Thoracic aorta (tissue), 2 donors: ENCODE measurements at places on chromosomes 7 and 10.

GRCh38 chr7:11524476-11525397 lies 307.3 kb downstream of the THSD7A start:
- DNase-seq = no peak

DNA sequence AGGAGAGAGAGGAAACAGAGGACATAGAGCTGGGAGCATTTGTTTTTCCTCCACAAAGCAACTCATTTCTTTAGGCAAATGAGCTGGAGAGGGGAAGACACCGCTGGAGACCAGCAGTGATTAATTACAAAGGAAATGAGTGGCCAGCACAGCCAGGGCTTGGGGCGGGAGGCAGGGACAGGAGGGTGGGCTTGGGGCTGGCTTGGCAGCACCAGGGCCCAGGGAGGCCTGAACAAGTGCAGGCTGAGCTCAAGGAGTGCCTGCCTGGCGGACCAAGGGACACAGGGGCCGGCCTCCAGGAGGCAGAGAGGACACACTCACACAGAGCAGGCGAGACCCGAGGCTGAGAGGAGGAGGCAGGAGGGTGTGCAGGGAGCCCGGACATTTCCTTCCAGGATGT lies 149.0 kb upstream of the UNC5B start:
- no peak for DNase-seq

DNA sequence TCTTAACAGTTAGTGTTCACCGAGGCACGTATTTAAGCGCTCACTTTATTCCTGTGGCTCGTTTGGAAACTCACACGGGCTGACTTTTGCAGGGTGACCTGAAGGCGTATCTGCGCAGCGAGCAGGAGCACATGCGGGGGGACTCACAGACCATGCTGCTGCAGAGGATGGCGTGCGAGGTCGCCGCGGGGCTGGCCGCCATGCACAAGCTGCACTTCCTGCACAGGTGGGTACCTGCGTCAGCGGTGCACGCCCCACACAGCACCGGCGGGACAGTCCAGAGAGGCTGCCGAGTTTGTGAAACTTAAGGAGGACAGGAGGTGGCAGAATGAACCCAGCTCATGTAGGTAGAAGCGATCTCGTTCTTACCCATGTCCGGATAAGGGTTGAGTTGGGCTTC lies 39.8 kb upstream of the BHLHA15 start:
- no peak for DNase-seq

- DNase-seq = no peak
Observed at GRCh38 chr10:30935078-30935477, 96.6 kb downstream of the ZNF438 start.

DNA sequence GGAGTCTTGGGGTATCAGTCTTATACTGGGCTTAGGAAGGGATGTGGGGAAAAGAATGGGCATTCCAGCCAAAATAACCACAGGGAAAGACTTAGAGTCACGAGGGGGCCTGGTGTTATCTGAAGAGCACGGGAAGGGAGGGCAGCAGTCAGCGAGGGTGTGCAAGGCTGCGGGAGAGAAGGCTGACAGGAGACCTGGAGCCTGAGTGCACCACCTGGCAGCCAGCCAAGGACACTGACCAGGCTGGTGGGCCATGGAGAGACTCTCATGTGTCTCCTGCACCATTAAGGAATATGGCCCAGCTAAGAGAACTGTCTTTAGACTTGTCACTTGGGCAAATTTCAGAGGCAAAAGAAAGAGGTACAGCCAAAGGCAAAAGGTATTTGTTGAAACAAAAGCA lies 69.6 kb downstream of the PKD1L1 start:
- no peak for DNase-seq

GRCh38 chr7:118918556-118918955 lies 694.1 kb downstream of the ANKRD7 start:
- DNase-seq = no peak

DNA sequence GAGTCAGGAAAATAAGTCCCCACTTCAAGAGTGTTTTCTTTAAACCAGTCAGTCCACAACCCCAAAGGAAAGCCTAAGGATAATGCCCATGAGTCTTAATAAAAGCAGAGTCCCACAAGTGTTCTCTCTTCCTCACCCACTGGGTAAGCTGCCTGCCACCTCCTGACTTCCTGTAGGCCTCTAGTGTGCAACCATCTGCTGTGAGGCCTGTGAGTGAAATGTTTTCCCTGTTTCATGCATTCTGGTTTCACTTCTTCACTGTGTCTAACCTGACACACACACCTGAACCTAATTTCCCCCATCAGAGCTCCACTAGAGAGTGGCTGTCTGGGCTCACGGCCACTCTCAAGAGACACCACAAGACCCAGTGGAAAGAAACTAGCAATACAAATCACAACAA lies 38.9 kb upstream of the GDF10 start:
- DNase-seq = no peak

DNA sequence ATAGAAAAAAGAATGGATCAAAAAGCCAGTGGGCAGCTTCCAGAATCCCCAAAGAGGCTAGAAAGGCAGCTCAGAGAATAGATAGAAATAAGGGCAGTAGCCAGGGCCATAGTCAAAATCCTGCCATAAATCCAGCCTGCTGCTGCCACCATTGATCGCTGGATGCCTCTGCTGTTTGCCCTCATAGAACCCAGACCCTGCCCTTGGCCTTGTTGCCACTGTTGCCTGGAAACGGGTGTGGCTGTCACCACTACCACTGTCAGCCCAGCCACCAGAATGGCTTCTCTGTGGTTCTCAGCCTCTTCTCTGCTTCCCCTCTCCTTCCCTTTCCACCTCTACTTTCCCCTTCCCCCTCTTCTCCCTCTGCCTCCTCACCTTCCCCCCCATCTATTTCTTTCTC lies 57.8 kb downstream of the HHEX start:
- no peak for DNase-seq

DNA sequence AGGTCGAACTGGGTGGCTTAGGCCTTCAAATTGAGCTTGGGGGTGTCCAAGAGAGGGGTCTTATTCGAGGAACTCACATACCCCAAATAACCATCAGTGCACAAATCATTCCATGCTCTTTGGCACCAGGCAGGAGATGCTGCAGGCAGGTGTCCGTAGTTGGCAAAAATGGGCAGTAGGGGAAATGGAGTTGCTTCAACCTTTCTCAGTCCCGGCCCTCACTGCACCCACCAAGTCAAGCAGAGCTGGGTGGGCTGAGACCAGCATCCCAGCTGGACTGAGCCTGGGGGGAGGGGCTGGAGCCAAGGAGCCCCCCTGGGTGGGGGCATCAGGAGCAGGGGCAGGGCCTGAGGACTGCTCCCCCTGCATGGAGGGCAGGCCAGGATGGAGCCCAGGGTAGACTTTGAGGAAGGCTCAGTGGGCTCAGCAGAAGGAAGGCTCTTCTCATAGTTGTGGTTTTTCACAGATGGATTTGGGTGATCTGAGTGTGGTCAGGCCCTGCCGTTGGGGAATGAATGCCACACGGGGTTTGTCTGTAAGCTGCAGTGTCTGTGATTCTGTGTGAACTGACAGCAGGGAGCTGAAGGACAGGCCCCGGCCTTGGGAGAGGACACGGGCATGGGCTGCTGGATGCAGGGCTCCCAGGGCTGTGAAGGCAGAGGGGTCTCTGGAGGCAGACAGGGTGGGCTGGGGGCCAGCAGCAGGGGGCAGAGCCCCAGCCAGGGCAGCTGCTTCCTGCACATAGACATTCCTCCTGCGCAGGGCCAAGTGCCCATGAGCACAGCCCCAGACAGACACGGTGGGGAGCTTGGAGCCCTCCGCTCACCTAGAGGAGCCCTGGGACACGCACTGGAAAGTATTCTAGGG lies 144.5 kb downstream of the ADCY1 start:
- DNase-seq = no peak

DNA sequence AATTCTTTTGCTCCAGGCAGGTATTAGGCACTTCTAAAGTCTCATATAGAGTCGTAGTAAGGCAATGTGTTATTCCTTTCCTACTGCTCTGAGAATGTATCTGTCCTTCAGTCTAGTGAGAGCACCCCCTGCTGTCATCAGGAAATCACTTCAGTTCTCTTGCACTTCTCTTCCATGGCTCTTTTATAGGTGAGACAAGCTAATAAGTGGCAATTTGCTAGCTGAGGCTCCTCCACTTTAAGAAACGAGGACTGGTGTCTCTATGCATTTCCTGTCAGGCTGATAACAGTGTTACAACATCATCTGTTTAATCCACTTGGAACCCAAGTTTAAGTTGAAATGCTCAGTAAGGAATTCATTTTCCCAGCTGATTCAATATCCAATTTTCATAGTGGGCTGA lies 350.6 kb downstream of the TFEC start:
- no peak for DNase-seq

- no peak for DNase-seq
Observed at GRCh38 chr7:115132096-115132495, 210.2 kb downstream of the MDFIC start.

- no peak for DNase-seq
Observed at GRCh38 chr7:158957921-158958491, 101.6 kb downstream of the DYNC2I1 start.

GRCh38 chr10:2202401-2202800 lies 465.1 kb upstream of the ADARB2 start:
- no peak for DNase-seq

- no peak for DNase-seq
Observed at GRCh38 chr7:85682833-85683620, 496.2 kb upstream of the SEMA3D start.

- DNase-seq = no peak
Observed at GRCh38 chr10:11576092-11576809, 35.2 kb downstream of the USP6NL start.

- DNase-seq = no peak
Observed at GRCh38 chr10:78448994-78449418, 415.3 kb downstream of the RPS24 start.

DNA sequence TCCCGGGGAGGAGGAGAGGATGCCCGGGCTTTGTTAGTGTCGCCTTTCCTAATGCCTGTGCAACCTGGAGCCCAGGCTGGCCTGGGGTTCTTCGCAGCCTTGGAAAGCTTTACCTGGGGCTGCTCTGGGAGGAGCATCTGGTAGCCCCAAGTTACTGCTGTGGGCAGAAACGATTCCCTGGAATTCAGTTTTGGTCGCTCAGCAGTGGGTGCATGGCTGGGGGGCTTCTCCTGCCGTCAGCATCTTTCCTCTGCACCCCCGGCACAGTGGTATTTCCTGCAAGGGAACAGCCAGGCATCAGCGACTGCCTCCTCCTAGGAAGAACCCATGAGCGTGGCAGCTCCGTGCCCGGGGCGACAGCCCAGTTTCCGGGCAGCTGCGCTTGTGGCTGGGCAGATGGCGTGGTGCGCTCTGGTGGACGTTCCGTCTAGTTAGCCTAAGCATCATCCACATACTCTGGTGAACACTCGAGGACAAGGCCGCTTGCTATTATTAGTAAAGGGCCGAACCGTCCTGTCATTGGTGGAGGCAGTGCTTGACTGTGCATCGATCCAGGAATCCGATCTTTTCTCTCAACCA lies 107.0 kb upstream of the BTBD16 start:
- DNase-seq = no peak

GRCh38 chr7:15336146-15336545 lies 225.7 kb downstream of the AGMO start:
- DNase-seq = no peak

DNA sequence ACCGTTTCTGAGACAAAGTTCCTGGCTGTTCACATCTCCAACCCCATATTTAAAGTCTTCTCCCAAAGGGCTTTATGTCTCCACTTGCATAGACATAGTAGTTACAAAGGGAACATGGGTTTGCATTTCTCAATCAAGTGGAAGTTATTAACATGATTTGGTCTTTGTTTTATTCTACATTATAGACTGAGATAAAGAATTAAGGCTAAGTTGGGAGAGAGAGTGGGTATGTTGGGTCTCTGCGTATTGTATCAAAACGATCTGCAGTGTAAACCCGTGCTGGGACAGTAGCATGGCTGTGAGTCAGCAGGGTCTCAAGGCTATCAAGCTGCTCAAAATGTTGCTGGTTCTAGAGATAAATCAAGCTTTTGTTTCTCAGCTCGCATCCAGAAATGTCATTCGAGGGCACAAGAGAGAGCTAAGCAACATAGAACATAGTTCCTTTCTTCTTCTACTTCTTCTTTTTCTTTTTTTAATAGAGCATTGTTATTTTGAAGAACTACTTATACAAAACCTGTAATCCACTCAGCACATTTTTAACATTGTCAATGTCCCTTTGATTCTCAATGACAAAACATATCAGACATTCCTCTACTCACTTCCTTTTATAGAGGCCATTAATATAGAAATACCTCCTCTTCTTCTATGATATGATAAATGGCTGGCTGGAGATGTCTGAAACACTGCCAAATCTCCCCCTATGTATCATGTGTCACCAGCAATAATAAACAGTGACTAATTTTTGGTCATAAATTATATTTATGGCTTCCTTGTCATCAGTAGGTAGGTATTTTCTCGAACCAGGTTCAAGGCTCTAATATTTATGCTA lies 34.5 kb upstream of the RHOBTB1 start:
- DNase-seq = no peak

DNA sequence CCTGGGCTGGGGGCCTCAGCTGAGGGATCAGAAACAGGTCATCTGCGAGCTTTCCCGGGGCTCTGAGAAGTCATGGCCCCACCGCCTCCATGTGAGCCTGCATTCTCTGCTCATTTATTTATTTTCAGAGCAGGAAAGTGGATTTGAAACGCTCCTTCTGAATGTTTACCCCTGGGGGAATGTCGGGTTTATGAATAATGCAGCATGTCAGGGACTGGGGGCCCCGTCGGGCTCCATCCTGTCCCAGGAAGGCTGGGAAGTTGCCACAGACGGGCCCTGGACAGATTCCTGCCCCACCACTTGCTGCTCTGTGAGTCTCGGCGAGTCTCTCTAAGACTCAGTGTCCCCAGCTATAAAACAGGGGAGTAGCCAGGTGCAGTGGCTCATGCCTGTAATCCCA lies 11.9 kb upstream of the GTF2IRD1 start:
- DNase-seq = no peak

DNA sequence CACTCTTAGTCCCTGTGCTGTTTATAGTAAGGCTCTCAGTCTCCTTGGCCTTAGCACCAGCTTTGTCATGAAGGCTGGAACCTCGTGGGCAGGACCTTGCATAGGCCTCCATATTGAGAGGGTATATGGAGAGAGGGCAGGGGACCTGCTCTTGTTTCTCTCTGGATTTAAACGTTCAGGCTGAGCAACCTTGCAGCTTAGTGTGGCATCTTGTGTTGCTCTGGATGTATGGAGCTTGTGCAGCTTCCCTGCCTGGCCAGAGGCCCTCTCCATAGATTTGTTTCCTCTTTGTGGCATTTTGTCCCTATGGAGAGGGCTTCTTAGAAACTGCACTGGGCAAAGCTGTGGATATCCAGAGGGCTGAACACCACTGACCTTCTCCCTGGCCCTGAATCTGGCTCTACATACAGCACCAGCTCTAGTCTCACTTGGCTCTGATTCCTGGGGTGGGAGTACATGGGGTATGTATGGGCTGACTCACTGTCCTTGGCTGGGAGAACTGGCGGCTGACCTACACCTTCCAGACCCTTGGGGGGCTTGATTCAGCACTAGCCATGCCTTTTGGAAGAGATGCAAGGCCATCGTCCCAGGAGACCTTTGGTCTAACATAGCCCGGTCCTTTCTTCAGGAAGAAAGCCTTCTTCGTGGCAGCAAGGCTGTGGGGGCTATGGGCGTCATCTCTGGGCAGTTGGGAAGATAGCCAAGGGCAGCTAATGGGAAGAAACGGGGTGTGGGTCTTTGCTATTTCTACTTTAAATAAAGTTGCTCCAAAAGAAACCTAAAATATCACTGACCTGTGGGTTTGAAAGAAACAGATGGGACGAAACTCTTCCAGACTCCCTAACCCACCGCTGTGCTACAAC lies 30.5 kb downstream of the ITPRIP start:
- DNase-seq = no peak
